ENCODE measurements at places on chromosomes 1 and 21. TPM values are rescaled to one million over a fixed set of nuclear protein-coding genes. Genes with fewer than 3 reads are reported as not detected.
A peak's percentile ranks its signal among the peaks of the same experiment; 100 is the strongest.

DNA sequence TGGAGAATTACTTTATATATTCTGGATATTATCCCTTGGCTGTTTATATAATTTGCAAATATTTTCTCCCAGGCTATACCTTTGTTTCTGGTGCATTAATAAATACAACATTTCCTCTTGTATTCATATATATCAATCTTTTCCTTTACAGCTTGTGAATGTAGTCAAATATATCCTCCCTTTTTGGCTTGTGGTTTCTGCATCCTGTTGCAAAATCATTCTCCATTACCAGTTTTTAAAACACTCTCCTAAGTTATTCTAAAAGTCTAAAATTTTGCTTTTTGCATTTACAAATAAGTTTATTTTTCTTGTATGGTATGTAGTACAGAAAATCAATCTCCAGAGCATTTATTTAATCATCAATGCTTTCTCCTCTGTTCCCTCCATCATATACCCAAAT lies 909.4 kb downstream of the ADGRL2 start:
- H3K27me3 ChIP-seq, result no peaks in the 10 kb centered on the region
- H3K4me3 ChIP-seq, result no peak overlapping the region
- H3K4me1 ChIP-seq, result no peaks in the 10 kb centered on the region
- DNase-seq, result no peak
- no peak overlapping the region for H3K27ac ChIP-seq
- no peaks in the 10 kb centered on the region for H3K36me3 ChIP-seq

The LIPI gene
- not detected for total RNA-seq

The PLXNA2 gene
- 7.1 TPM for total RNA-seq

DNA sequence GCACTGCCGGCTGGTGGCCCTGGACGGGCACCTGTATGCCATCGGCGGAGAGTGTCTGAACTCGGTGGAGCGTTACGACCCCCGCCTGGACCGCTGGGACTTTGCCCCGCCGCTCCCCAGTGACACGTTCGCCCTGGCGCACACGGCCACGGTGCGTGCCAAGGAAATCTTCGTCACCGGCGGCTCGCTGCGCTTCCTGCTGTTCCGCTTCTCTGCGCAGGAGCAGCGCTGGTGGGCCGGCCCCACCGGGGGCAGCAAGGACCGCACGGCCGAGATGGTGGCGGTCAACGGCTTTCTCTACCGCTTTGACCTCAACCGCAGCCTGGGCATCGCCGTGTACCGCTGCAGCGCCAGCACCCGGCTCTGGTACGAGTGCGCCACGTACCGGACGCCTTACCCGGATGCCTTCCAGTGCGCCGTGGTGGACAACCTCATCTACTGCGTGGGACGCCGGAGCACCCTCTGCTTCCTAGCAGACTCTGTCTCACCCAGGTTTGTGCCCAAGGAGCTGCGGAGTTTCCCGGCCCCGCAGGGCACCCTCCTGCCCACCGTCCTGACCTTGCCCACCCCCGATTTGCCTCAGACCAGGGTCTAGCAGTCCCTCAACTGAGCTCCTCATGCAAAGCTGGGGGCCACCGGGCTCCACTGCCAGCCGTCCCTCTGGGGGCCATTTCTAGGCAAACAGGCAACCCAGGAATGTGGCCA lies 2.1 kb downstream of the KLHDC7A start:
- H3K4me1 ChIP-seq, result no peaks in the 10 kb centered on the region
- H3K36me3 ChIP-seq, result no peaks in the 10 kb centered on the region
- no peaks in the 10 kb centered on the region for H3K27me3 ChIP-seq
- DNase-seq, result peak; percentile 68
- no peak overlapping the region for H3K27ac ChIP-seq
- H3K4me3 ChIP-seq, result no peak overlapping the region

GRCh38 chr1:105684714-105685113 lies 1371.8 kb upstream of the PRMT6 start:
- H3K36me3 ChIP-seq, result no peaks in the 10 kb centered on the region
- DNase-seq, result no peak
- no peaks in the 10 kb centered on the region for H3K4me1 ChIP-seq
- H3K27ac ChIP-seq, result no peak overlapping the region

The MMEL1 gene
- total RNA-seq, result 1.9 TPM

DNA sequence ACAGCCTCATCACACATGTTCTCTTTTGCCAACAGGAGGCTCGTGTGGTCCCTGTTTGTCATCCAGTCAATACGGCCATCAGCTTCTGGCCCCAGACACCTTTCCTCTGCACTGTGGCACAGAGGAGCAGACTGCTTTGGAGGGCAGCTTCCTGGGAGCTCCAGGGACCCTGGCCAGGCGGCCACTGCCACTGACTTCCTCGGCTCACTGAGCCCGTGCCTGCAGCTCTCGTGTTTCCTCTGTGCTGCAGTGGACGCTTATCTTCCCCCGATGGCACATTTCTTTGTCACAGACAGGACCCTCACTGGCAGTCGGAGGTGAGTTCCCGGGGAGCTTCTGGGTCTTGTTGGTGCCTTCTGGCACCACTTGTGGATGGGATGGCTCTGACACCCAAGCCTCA lies 67.0 kb upstream of the DIRAS3 start:
- DNase-seq, result no peak
- H3K36me3 ChIP-seq, result no peaks in the 10 kb centered on the region
- no peaks in the 10 kb centered on the region for H3K4me1 ChIP-seq

The RBM11 gene
- total RNA-seq, result 1.6 TPM

GRCh38 chr1:157471531-157471930 lies 80.8 kb downstream of the FCRL5 start:
- no peaks in the 10 kb centered on the region for H3K36me3 ChIP-seq
- no peak for DNase-seq
- H3K4me1 ChIP-seq, result no peaks in the 10 kb centered on the region
- H3K4me3 ChIP-seq, result no peak overlapping the region
- peaks cover 3% of the 10 kb centered on the region for H3K27me3 ChIP-seq

GRCh38 chr1:159823406-159823805 lies 3.3 kb upstream of the SLAMF8 start:
- no peak for DNase-seq
- no peak overlapping the region for H3K4me3 ChIP-seq
- H3K27ac ChIP-seq, result no peak overlapping the region
- H3K36me3 ChIP-seq, result no peaks in the 10 kb centered on the region

- no peak overlapping the region for H3K4me3 ChIP-seq
- peaks cover 15% of the 10 kb centered on the region for H3K4me1 ChIP-seq
- DNase-seq, result no peak
- H3K27me3 ChIP-seq, result peaks cover 49% of the 10 kb centered on the region
- no peak overlapping the region for H3K27ac ChIP-seq
These were observed 5.4 kb downstream of the SERTAD4 start for GRCh38 chr1:210237981-210238380.

GRCh38 chr1:86339014-86339812 lies 56.9 kb downstream of the ODF2L start:
- H3K27me3 ChIP-seq, result no peaks in the 10 kb centered on the region
- no peaks in the 10 kb centered on the region for H3K4me1 ChIP-seq
- no peak for DNase-seq
- H3K36me3 ChIP-seq, result no peaks in the 10 kb centered on the region

DNA sequence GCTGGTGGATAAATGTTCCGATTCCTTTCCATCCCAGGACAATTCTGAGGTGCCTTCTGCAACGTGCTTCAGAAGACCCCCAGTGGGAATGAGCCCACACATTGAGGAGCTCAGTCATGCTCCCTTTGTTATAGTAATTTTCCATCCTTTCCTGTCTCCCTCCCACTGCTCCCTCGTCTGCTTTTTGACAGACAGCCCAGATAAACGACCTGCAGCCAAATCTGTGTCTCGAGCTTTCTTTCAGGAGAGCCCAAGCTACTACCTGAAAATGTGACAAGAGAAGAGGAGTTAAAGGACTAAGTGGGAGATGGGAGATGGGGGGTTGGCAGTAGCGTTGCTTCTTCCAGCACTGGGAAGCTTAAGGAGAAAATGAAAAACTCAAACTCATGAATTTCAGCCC lies 65.9 kb upstream of the LRRN2 start:
- H3K27me3 ChIP-seq, result no peaks in the 10 kb centered on the region
- DNase-seq, result no peak
- no peak overlapping the region for H3K27ac ChIP-seq
- H3K36me3 ChIP-seq, result no peaks in the 10 kb centered on the region
- no peak overlapping the region for H3K4me3 ChIP-seq

GRCh38 chr1:200866521-200866920 lies 6.3 kb upstream of the GPR25 start:
- H3K4me1 ChIP-seq, result peaks cover 23% of the 10 kb centered on the region
- H3K27me3 ChIP-seq, result no peaks in the 10 kb centered on the region
- no peak for DNase-seq
- H3K36me3 ChIP-seq, result no peaks in the 10 kb centered on the region
- H3K27ac ChIP-seq, result peak overlapping the region; percentile 10

DNA sequence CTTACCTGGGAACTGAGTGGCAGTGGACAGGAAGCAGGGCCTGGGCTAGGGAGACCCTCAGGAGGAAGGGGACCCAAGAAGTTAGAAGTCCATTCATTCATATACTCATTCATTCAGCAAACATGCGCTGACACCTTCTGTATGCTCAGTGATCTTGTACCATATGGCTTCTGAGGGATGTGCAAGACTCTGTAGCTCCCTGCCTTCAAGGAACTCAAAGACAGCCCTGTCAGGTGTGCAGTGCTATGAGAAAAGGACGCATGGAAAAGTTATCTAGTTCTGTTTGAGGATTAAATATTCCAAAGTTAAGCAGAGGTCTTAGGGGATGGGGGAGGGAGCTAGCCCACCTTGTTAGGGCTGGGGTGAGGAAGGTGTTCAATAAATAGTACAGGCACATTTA lies 12.5 kb downstream of the DMAP1 start:
- peaks cover 22% of the 10 kb centered on the region for H3K36me3 ChIP-seq
- no peak for DNase-seq
- H3K4me3 ChIP-seq, result no peak overlapping the region
- H3K4me1 ChIP-seq, result no peaks in the 10 kb centered on the region
- H3K27me3 ChIP-seq, result no peaks in the 10 kb centered on the region

DNA sequence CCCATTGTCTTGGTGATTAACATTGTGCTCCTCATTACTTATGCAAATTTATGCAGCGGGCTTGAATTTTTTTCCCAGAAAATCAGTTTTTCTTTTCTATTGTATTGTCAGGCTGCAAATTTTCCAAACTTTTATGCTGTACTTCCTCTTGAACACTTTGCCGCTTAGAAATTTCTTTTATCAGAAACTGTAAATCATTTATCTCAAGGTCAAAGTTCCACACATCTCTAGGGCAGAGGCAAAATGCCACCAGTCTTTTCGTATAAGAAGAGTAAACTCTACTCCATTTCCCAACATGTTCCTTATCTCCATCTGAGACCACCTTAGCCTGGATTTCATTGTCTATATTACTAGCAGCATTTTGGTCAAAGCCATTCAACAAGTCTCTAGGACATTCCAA lies 113.9 kb upstream of the OLFM3 start:
- H3K27ac ChIP-seq, result no peak overlapping the region
- no peaks in the 10 kb centered on the region for H3K36me3 ChIP-seq
- no peak for DNase-seq
- H3K4me1 ChIP-seq, result no peaks in the 10 kb centered on the region

DNA sequence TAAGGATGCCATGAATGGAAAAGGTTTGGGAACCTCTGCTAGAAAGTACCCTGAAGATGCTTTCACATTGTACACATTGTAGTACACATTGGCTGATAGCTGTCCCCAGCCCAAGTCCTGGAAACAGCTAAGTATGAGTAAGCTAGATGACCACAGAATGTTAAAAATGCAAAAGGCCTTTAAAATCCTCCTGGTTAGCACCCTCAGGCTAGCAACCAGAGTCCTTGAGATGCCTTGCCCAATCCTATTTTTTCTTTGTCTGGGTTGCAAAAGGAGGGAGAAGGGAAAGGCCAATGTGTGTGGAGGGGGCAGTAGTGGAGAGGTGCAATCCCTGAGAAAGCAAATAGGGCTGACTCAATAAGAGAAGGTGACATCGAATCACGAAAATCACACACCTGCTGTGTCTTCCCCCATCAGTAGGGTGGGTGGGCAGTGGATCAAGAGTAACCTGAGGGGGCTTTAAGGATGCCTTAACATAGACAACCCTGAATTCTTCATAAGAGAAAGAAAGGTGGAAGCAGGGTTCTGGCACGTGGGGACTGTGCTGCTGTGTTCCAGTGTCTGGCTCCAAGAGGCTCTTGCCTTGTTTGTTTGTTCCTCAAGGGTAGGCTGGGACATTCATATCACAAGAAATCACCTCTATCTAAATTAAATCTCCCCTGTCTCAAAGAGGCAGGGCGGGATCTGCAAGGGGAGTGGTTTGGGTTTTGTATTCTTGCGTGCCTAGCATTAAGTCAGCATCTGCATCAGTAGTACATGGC lies 266.2 kb upstream of the PLXNA2 start:
- H3K36me3 ChIP-seq, result no peaks in the 10 kb centered on the region
- no peak overlapping the region for H3K27ac ChIP-seq
- H3K4me1 ChIP-seq, result no peaks in the 10 kb centered on the region
- H3K27me3 ChIP-seq, result no peaks in the 10 kb centered on the region

The RSRP1 gene
- total RNA-seq, result 159 TPM

- DNase-seq, result no peak
- no peaks in the 10 kb centered on the region for H3K4me1 ChIP-seq
- H3K36me3 ChIP-seq, result no peaks in the 10 kb centered on the region
- no peaks in the 10 kb centered on the region for H3K27me3 ChIP-seq
- H3K4me3 ChIP-seq, result no peak overlapping the region
- H3K27ac ChIP-seq, result no peak overlapping the region
These were observed 254.0 kb downstream of the BRINP2 start for GRCh38 chr1:177424744-177425143.

DNA sequence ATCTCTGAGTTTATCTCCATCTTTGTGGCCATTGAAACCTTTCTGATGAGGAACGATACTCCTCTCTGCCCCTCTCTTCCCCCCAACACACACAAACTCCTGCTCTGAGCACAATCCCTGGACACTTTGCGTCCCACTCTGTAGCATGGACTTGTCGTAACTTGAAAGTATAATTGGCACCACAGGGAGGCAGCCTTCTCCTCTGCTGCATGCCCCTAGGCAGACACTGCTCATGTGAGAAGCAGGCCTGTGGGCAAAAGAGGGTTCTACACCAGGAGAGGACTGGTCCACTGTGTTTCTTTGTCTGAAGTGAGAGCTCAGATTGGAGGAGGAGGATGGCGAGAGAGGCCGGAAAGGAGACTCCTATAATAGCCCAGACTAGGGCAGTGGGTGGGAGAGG lies 3.8 kb upstream of the PARS2 start:
- H3K27me3 ChIP-seq, result no peaks in the 10 kb centered on the region
- H3K4me3 ChIP-seq, result no peak overlapping the region
- no peak for DNase-seq
- H3K4me1 ChIP-seq, result peaks cover 15% of the 10 kb centered on the region
- no peaks in the 10 kb centered on the region for H3K36me3 ChIP-seq
- H3K27ac ChIP-seq, result no peak overlapping the region

- no peak for DNase-seq
- no peaks in the 10 kb centered on the region for H3K27me3 ChIP-seq
- no peak overlapping the region for H3K4me3 ChIP-seq
- H3K4me1 ChIP-seq, result no peaks in the 10 kb centered on the region
- no peaks in the 10 kb centered on the region for H3K36me3 ChIP-seq
- no peak overlapping the region for H3K27ac ChIP-seq
These were observed 58.7 kb upstream of the PTGS2 start for GRCh38 chr1:186738926-186739325.

The OXCT2 gene
- total RNA-seq, result 1.2 TPM

DNA sequence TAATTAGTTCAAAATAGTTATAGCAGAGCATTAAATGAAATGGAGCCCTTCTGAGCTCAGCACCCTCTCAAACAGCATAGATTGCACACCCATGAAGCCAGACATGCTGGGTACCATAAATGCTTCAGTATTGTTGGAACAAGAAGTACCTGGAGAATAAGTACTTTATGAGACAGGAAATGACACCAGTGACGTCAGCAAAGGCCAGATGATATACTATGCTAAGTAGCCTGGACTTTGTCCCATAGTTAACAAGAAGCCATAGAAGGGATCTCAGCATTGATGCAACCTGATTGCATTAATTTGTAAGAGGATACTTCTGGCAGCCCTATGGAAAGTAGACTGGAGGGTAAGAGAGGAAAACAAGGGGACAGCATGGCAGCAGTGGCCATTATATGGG lies 16.3 kb upstream of the GADD45A start:
- H3K4me1 ChIP-seq, result no peaks in the 10 kb centered on the region
- H3K4me3 ChIP-seq, result no peak overlapping the region
- no peak for DNase-seq
- no peaks in the 10 kb centered on the region for H3K27me3 ChIP-seq

Measured in spleen (tissue), 13 donors.